ENCODE measurements at places on chromosomes 12 and 14. TPM values are rescaled to one million over a fixed set of nuclear protein-coding genes. Genes with fewer than 3 reads are reported as not detected.

DNA sequence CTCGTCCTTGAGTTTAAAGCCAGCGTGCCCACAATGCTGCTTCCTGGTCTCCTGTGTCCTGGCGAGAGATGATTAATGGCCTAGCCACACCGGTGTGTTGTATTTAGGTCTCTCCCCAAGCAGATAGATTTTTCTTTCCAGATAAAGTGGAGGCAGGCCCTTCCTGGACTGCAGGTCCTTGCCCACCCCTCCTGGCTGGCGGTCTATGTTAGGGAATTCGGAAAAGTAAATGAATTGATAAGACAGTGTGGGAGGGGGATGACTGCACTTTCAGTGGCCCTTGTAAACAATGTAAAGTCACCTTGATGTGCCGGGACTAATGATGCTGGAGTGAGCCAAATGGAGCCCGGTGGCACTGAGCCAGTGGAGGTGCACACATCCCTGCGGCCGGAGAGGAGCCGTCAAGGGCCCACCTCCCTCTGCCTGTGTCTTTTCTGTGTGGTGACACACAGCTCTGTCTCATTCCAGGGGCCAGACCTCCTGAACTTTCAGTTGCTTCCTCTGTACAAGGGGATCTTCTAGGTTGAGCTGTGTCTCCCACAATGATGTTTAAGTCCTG lies 70.6 kb upstream of the ESRRB start:
- no peak for DNase-seq

AICDA gene
- total RNA-seq = not detected

GRCh38 chr12:56474389-56474788 lies 6.0 kb downstream of the SPRYD4 start:
- no peak for DNase-seq

ZNF10 gene
- 5.6 TPM for total RNA-seq

FBXO34 gene
- 30.3 TPM for total RNA-seq

GPR135 gene
- total RNA-seq = 4.6 TPM

DNA sequence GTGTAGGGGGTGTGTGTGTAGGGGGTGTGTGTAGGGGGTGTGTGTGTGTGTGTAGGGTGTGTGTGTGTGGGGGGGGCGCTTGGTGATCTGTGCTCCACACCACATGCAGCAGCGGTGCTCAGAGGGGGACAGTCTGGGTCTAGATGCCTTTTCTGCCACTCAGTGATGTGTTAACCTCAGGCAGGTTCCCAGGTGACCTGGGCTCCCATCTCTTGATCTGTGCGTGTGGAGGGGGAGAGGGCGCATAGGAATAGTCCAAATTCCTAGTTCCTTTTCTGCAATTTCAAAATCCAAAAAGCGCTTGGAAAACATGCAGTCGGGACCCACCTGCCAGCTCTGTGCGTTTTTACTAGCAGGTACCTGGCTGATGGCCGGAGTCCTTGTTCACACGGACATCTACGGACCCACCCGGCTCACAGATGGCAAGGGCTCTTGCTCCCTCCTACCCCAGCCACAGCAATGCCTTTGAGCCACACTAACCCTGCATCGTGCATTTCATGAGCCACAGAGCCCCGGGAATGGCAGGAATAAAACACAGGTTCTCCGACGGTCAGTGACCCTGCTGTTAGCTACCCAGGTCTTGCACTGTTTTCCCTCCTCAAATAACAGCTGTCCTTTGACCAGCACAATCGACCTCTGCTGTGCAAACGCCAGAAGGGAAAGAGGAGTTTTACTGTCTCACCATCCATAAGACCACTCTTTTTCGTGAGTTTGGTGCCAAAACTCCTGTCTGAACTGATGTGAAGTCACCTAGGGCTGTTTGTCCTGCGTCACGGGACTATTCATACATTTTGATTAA lies 120.8 kb downstream of the GLT1D1 start:
- no peak for DNase-seq

Measured in myocyte (in vitro differentiated cells).